ENCODE measurements at places on chromosomes 5 and 9. TPM values are rescaled to one million over a fixed set of nuclear protein-coding genes. Genes with fewer than 3 reads are reported as not detected.
A peak's percentile ranks its signal among the peaks of the same experiment; 100 is the strongest.

DNA sequence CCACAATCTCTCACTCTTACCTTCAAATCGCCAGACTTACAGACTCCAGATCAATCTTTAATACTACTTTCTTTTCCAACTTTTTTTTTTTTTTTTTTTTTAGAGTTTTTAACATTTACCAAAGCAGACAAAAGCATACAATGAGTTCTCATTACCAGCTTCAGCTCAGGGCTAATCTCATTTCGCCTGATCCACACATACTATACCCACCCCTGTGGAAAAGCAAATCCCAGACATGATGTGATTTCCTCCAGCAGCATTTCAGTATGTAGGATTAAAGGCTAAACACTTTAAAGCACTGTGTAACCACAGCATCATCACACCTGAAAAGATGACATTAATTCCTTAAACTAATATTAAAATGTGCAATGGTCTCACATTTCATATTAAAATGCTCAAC is 138.8 kb upstream of the RETREG1 start:
- no peaks in the 10 kb centered on the region for H3K36me3 ChIP-seq
- H3K27me3 ChIP-seq = no peaks in the 10 kb centered on the region
- H3K4me3 ChIP-seq = no peak overlapping the region
- peaks cover 5% of the 10 kb centered on the region for H3K4me1 ChIP-seq
- DNase-seq = no peak

Gene PCDHGC3
- 0.86 TPM for polyA plus RNA-seq

GRCh38 chr5:40395251-40395650 is 284.5 kb upstream of the PTGER4 start:
- no peaks in the 10 kb centered on the region for H3K4me1 ChIP-seq
- DNase-seq = no peak
- H3K27ac ChIP-seq = no peak overlapping the region
- H3K27me3 ChIP-seq = no peaks in the 10 kb centered on the region
- no peaks in the 10 kb centered on the region for H3K36me3 ChIP-seq

- H3K27ac ChIP-seq = no peak overlapping the region
- H3K36me3 ChIP-seq = peaks cover 31% of the 10 kb centered on the region
- no peaks in the 10 kb centered on the region for H3K4me1 ChIP-seq
- H3K27me3 ChIP-seq = no peaks in the 10 kb centered on the region
Observed at GRCh38 chr9:120477534-120478001, 102.4 kb downstream of the CDK5RAP2 start.

GRCh38 chr9:129235931-129236331 is 57.9 kb upstream of the IER5L start:
- H3K36me3 ChIP-seq = peaks cover 16% of the 10 kb centered on the region
- H3K27me3 ChIP-seq = peaks cover 39% of the 10 kb centered on the region
- peaks cover 9% of the 10 kb centered on the region for H3K4me1 ChIP-seq
- H3K27ac ChIP-seq = no peak overlapping the region
- no peak for DNase-seq
- H3K4me3 ChIP-seq = no peak overlapping the region

Gene PRDM9
- not detected for polyA plus RNA-seq

DNA sequence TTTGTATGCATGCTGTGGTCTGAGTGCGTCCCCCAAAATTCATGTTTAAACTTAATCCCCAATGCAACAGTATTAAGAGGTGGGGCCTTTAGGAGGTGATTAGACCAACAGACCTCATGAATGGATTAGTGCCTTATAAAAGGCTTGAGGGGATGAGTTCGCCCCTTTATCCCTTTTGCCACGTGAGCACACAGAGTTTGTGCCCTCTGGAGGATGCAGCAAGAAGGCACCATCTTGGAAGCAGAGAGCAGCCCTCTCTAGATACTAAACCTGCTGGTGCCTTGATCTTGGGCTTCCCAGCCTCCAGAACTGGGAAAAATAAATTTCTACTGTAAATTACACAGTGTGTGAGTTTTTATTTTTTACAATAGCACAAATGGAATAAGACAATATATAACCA is 177.1 kb upstream of the SPRY4 start:
- no peaks in the 10 kb centered on the region for H3K4me1 ChIP-seq
- H3K36me3 ChIP-seq = no peaks in the 10 kb centered on the region
- no peak for DNase-seq
- no peak overlapping the region for H3K27ac ChIP-seq
- peaks cover 30% of the 10 kb centered on the region for H3K27me3 ChIP-seq

DNA sequence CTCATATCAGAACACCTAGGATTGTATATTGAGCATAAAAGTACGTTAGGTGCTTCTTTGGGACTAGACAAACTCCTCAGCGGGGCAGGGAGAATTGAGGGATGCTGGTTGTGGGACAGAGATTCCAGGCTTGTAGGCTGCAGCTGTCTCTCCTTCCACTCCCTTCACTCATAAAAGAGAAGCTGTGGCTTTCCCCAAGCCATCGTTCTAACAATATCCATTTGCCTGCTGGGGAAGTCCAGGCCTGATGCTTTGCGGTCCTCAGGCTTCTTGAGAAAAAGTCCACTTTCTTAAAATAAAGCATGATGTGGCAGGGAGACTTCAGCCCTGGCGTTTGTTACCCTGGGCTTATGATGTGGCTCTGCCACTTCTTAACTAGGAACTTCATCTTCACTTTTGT is 129.3 kb upstream of the OSMR start:
- H3K27ac ChIP-seq = no peak overlapping the region
- H3K36me3 ChIP-seq = no peaks in the 10 kb centered on the region
- H3K27me3 ChIP-seq = peaks cover 5% of the 10 kb centered on the region
- no peaks in the 10 kb centered on the region for H3K4me1 ChIP-seq

Gene TICAM2
- 1.3 TPM for polyA plus RNA-seq

DNA sequence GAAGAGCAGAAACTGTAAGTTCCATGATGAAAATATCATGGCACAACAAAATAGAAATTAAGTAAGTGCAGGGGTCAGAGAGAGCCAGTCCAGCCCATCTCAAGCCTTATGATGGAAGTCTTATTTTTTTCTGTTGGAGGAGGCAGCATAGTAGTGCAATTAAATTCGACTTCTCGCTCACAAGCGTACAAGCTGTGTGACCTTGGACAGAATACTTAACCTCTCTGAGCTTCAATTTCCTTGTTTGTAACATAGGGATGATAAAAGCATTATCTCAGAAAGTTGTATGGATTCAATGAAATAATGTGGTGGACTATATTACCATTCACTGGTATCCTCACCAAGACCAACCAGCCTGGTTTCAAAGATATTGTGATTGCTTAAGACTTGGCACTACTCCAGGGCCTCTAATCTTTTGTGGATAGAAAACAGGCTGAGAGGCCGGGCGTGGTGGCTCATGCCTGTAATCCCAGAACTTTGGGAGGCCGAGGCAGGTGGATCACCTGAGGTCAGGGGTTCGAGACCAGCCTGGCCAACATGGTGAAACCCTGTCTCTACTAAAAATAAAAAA is 26.8 kb upstream of the MVB12B start:
- H3K36me3 ChIP-seq = no peaks in the 10 kb centered on the region
- peaks cover 30% of the 10 kb centered on the region for H3K27me3 ChIP-seq
- no peak overlapping the region for H3K4me3 ChIP-seq
- no peak for DNase-seq
- peaks cover 5% of the 10 kb centered on the region for H3K4me1 ChIP-seq

DNA sequence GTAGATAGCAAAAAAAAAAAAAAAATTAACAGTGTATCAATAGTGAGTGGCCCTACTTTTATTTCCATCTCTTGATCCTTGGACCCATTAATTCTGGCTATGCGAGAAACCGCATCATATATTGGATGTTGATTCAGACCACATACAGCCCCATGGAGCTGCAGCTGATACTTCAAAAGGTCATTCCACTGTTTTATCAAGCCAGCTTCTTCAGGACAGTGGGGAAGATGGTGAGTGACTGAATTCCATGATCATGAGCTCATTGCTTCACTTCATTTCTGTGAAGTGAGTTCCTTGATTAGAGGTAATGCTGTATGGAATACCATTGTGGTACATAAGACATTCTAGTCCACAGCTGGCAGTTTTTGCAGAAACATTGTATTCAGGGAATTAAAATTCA is 222.9 kb upstream of the MEF2C start:
- H3K27me3 ChIP-seq = no peaks in the 10 kb centered on the region
- no peak overlapping the region for H3K27ac ChIP-seq
- H3K4me3 ChIP-seq = no peak overlapping the region
- H3K4me1 ChIP-seq = no peaks in the 10 kb centered on the region

- no peak overlapping the region for H3K27ac ChIP-seq
- no peak for DNase-seq
- no peaks in the 10 kb centered on the region for H3K27me3 ChIP-seq
- H3K36me3 ChIP-seq = no peaks in the 10 kb centered on the region
- no peak overlapping the region for H3K4me3 ChIP-seq
Observed at GRCh38 chr5:143484601-143485000, 81.1 kb upstream of the NR3C1 start.

GRCh38 chr9:27539479-27540441 is 10.1 kb upstream of the MOB3B start:
- no peaks in the 10 kb centered on the region for H3K27me3 ChIP-seq
- DNase-seq = no peak
- H3K36me3 ChIP-seq = peaks cover 17% of the 10 kb centered on the region
- peaks cover 3% of the 10 kb centered on the region for H3K4me1 ChIP-seq
- no peak overlapping the region for H3K4me3 ChIP-seq
- H3K27ac ChIP-seq = no peak overlapping the region

DNA sequence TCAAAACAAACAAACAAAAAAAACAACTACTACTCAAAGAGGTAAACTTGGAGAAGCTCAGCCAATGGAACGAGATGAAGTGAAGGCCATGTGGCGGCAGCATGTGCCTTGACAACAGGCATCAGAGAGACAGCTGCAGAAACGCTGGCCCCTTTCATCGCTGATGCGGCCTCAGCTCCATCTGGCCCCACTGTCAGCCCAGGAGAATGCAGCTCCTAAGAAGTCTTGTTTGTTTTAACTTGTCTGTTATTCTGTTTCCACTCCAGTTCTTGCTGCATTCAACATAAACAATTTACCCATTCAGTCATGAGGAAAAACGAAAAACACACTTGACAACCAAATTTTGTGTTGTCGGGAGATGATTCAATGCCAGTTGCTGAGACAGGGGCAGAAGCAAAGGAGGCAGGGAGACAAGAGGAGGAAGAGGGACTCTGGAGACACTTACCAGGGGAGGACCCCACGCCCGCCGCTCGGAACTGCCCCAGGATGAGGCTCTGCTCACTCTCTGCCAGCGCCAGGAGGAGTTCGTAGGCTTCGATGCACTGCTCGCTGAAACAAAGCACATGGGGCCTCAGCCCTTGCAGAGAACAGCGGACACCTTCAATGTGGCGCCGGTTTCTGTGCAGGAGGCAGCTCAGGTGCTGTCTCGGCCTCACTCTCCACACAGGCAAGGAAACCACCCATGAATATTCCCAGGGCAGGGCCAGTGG is 91.2 kb downstream of the DCP2 start:
- no peak overlapping the region for H3K4me3 ChIP-seq
- no peaks in the 10 kb centered on the region for H3K36me3 ChIP-seq
- H3K27me3 ChIP-seq = peaks cover 4% of the 10 kb centered on the region
- H3K27ac ChIP-seq = no peak overlapping the region
- H3K4me1 ChIP-seq = no peaks in the 10 kb centered on the region

Gene TRAF1
- 0.34 TPM for polyA plus RNA-seq

- no peak overlapping the region for H3K27ac ChIP-seq
- no peak overlapping the region for H3K4me3 ChIP-seq
- H3K4me1 ChIP-seq = no peaks in the 10 kb centered on the region
- no peaks in the 10 kb centered on the region for H3K27me3 ChIP-seq
Observed at GRCh38 chr9:87097238-87097637, 149.9 kb upstream of the GAS1 start.

DNA sequence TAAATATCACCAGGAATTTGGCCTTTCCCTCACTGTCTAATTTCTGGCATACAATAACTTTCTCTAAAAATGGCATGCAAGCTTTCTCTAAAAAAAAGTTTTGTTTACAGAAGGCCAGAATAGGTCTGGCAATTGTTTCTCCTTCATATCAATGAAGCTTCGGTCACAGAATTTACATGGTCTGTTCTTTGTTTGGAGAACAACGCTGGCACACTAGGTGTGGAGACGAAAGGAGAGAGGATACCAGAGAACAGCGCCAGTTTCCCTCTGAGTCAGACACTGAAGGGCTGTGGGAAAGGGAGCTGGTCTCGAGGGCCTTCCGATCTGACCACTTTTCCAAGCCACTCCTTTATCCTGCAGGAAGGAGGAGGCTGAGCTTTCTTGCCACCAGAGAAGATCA is 60.1 kb upstream of the ITGA1 start:
- H3K4me1 ChIP-seq = no peaks in the 10 kb centered on the region
- no peaks in the 10 kb centered on the region for H3K36me3 ChIP-seq
- no peak for DNase-seq
- H3K27ac ChIP-seq = no peak overlapping the region
- no peaks in the 10 kb centered on the region for H3K27me3 ChIP-seq

DNA sequence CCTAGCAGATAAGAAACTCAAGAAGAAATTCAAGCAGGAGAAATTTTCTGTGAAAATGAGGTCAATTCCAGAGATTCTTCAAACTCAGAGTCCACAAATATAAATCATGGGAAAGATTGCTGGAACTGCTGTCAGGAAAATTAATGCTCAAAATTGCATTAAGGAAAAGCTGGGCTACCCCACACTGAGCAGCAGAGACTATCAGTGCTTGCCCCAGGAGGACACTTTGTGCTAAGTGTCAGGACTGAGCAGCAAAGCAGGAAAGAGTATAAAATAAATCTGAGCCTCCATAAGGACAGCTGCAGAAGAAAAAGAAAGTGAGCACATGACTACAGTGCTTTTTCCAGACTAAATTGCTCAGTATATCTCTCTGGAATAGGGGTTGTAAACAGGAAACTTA is 81.6 kb downstream of the RGS7BP start:
- DNase-seq = no peak
- peaks cover 35% of the 10 kb centered on the region for H3K27me3 ChIP-seq
- no peaks in the 10 kb centered on the region for H3K4me1 ChIP-seq
- no peak overlapping the region for H3K27ac ChIP-seq
- no peak overlapping the region for H3K4me3 ChIP-seq
- H3K36me3 ChIP-seq = no peaks in the 10 kb centered on the region

DNA sequence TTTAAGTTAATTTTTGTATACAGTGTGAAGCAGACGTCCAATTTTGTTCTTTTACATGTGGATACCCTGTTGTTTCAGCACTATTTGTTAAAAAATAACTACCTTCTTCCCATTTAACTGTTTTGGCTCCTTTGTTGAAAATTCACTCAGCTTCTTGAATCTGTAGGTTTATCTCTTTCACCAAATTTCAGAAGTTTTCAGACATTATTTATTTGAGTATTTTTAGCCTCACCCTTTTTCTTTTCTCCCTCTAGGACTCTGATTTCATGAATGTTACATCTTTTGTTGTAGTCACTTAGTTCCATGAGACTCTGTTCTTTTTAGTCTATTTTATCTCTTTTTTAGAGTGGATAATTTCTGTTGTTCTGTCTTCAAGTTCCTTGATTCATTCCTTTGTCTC is 4.6 kb upstream of the TNPO1 start:
- H3K36me3 ChIP-seq = no peaks in the 10 kb centered on the region
- H3K27me3 ChIP-seq = peaks cover 45% of the 10 kb centered on the region
- H3K4me3 ChIP-seq = no peak overlapping the region
- DNase-seq = no peak
- H3K4me1 ChIP-seq = peaks cover 7% of the 10 kb centered on the region

Gene LTC4S
- polyA plus RNA-seq = 0.82 TPM

Gene TMEM174
- polyA plus RNA-seq = not detected

GRCh38 chr5:177295924-177296323 is 7.6 kb downstream of the RAB24 start:
- H3K4me3 ChIP-seq = peak overlapping the region; percentile 87
- H3K27ac ChIP-seq = peak overlapping the region; percentile 63
- no peak for DNase-seq
- H3K4me1 ChIP-seq = peaks cover 54% of the 10 kb centered on the region

GRCh38 chr9:121743441-121744001 is 92.1 kb downstream of the DAB2IP start:
- DNase-seq = no peak
- H3K4me1 ChIP-seq = no peaks in the 10 kb centered on the region
- H3K27me3 ChIP-seq = peaks cover 5% of the 10 kb centered on the region
- no peak overlapping the region for H3K27ac ChIP-seq
- H3K4me3 ChIP-seq = no peak overlapping the region

GRCh38 chr5:158039441-158039840 is 180.5 kb upstream of the CLINT1 start:
- H3K36me3 ChIP-seq = peaks cover 8% of the 10 kb centered on the region
- H3K27me3 ChIP-seq = peaks cover 3% of the 10 kb centered on the region
- H3K4me3 ChIP-seq = no peak overlapping the region
- no peak overlapping the region for H3K27ac ChIP-seq
- peaks cover 7% of the 10 kb centered on the region for H3K4me1 ChIP-seq

Measured in naive B cell (primary cell).